Upper lobe of right lung (tissue), 1 donor: ENCODE measurements at places on chromosomes 7 and 10. TPM values are rescaled to one million over a fixed set of nuclear protein-coding genes. Genes with fewer than 3 reads are reported as not detected.

The FOXI2 gene
- not detected for total RNA-seq

The CYP3A5 gene
- 15.1 TPM for total RNA-seq

The PCLO gene
- 5.3 TPM for total RNA-seq

The KLF14 gene
- not detected for total RNA-seq

The MKX gene
- total RNA-seq = 1.7 TPM

The SLC13A1 gene
- not detected for total RNA-seq

The MEOX2 gene
- total RNA-seq = 21.9 TPM

The VDAC2 gene
- total RNA-seq = 119 TPM

The GIMAP4 gene
- total RNA-seq = 83.3 TPM

The FANK1 gene
- total RNA-seq = 2.6 TPM

The LRRC17 gene
- 0.58 TPM for total RNA-seq
